Stomach (tissue), 19 donors: ENCODE measurements at places on chromosomes 5 and 9. TPM values are rescaled to one million over a fixed set of nuclear protein-coding genes. Genes with fewer than 3 reads are reported as not detected.

The DENND4C gene
- 63.5 TPM for total RNA-seq

The CD72 gene
- total RNA-seq, result not detected

DNA sequence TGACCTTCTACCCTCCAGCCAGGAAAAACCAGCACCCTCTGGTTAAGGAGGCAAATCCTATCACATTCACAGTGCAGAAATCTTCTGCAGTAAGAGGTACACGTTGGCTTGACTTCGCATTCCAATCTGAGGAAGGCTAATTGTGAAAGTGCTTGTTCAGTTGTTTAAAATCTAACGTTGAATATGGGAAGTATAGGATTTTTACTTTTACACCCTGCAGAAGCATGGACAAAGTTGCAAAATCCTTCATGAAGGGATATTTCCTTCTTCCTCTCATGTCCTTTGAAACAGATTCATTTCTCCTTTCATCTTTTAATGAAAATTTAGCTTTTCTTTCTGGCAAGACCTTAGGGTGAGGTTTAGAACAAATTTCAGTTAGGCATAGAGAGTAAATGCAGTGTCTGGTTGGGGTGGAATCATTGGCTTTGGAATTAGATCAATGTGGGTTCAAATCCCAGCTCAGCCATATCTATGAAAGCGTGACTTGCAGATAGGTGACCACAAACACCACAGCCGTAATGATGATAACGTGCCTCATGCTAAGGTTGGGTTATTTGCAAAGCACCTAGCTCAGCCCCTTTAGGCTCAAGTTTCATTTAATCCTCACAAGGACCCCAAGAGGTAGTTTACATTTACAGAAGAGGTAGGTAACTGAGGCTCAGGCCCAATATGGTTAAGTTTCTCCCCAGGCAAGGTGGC is 42.2 kb upstream of the C5orf58 start:
- DNase-seq, result no peak
- H3K27me3 ChIP-seq, result peaks cover 4% of the 10 kb centered on the region
- H3K27ac ChIP-seq, result no peak overlapping the region
- H3K4me3 ChIP-seq, result no peak overlapping the region

The ACSL6 gene
- total RNA-seq, result not detected

The CCNI2 gene
- total RNA-seq, result not detected

DNA sequence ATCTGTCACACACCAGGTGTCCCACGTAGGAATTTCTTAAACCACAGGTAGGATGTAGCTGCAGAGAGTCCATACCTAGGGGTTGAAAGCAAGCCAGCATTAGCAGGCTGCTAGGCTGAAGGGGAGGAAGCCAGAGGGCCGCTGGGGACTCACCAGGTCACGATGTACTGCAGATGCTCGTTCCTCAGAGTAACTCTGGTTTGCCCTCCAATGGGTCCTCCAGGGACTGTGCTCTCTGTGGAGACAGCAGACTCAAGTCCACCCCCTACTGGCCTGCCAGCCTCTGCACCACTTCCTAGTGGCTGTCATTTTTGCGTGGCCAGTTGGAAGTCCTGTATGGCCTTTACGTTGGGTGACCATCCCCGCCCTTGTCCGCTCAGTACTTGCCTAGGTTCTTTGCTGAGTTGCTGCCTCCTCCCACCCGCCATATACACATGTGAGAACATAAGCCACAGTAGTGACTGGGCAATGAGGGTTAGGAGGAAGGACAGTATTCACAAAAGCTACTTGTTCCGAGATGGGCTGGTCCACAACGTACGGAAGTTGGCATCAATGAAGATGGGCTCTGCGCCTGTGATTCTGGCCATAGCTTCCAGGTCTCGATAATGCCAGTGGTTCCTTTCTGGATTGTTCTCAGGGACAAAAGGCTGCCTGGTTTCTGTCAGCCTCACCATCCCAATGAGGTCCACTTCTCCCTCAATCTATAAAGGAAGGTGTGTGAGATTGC is 4.1 kb downstream of the RPL7A start:
- no peak for DNase-seq
- H3K27me3 ChIP-seq, result no peaks in the 10 kb centered on the region
- no peak overlapping the region for H3K27ac ChIP-seq
- H3K36me3 ChIP-seq, result peaks cover 55% of the 10 kb centered on the region
- peaks cover 48% of the 10 kb centered on the region for H3K4me1 ChIP-seq
- no peak overlapping the region for H3K4me3 ChIP-seq

- DNase-seq, result no peak
- H3K4me1 ChIP-seq, result no peaks in the 10 kb centered on the region
- no peak overlapping the region for H3K4me3 ChIP-seq
- H3K27ac ChIP-seq, result no peak overlapping the region
Measured at GRCh38 chr5:65440456-65440855, 41.3 kb downstream of the ADAMTS6 start.

- no peaks in the 10 kb centered on the region for H3K36me3 ChIP-seq
- no peak overlapping the region for H3K4me3 ChIP-seq
- no peaks in the 10 kb centered on the region for H3K27me3 ChIP-seq
- no peaks in the 10 kb centered on the region for H3K4me1 ChIP-seq
- no peak overlapping the region for H3K27ac ChIP-seq
Measured at GRCh38 chr9:114278881-114279570, 43.9 kb upstream of the ORM1 start.

DNA sequence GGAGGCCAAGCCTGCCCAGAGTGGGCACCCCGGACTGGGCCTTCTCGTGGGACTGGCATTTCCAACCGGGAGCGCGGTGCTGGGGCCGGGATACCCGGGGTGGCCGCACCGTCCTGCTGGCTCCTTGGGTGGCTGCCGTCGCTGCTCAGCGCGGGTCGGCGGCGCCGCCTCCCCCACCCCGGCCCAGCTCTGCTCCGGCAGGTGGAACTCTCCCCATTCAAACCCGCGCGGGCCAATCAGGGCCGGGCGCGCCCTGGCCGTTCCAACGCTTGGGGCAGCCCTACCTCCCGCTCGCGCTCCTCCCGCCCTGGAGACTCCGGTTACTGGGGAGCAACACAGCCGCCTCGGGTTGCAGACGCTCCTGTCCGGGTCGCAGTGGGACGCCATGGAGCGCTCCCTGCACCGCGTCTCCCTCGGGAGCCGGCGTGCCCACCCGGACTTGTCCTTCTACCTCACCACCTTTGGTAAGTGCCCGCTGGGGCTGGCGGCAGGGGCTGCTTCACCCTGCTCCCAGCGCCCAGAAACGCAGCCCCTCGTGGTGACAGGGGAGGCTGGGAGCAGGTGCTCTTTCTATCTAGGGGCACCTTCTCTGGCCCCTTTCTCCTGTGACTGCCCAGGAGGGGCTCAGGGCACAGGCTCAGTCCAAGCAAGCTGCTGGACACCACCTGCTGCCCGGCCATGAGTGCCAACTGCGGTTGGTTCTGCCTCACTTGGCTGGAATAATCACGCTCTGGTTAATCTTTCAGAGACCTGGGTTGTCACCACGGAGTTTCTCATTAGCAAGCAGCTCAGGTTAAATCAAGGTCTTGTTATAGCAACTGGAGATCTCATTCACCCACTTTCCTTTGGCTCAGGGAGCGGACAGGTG is at the start of gene RGS3:
RGS3 (plus strand) TSS at position 310 of the 868 bp plus-strand sequence; CDS start at position 386, 76 bp downstream.
- H3K27ac ChIP-seq, result peak within 1 kb of the TSS; percentile 85
- DNase-seq, result peak; percentile 84
- no peaks in the 10 kb centered on the region for H3K36me3 ChIP-seq
- peak within 1 kb of the TSS; percentile 63 for H3K4me3 ChIP-seq
- no peaks in the 10 kb centered on the region for H3K27me3 ChIP-seq
- H3K4me1 ChIP-seq, result no peaks in the 10 kb centered on the region

- no peak overlapping the region for H3K4me3 ChIP-seq
- no peaks in the 10 kb centered on the region for H3K36me3 ChIP-seq
- H3K27ac ChIP-seq, result no peak overlapping the region
- H3K27me3 ChIP-seq, result no peaks in the 10 kb centered on the region
Measured at GRCh38 chr9:35820076-35820475, 5.2 kb upstream of the HINT2 start.

The TNFSF15 gene
- 12.3 TPM for total RNA-seq

DNA sequence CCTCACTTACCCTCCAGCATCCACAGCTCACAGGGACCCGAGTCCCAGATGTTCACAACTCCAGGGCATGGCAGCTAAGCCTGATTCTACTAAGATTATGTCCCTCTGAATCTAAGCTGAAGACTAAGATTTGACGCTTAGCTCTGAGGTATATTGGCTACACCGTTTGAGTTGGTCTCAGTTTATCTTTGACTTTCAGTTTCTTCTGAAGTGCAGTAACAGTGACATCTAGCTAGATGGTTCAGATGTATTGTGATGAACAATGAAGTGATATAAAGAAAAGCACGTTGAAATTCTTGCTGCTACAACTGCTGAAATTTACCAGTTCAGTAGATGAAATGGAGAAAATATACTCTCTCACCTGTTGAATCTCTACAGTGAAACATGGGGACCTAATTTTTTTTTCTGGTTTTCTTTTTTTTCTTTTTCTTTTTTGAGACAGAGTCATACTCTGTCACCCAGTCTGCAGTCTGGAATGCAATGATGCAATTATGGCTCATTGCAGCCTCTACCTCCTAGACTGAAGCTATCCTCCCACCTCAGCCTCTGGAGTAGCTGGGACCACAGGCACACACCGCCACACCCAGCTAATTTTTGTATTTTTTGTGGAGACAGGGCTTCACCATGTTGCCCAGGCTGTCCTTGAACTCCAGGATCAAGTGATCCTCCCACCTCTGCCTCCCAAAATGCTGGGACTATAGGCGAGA is 15.7 kb downstream of the RFK start:
- H3K27ac ChIP-seq, result no peak overlapping the region
- no peak overlapping the region for H3K4me3 ChIP-seq
- no peak for DNase-seq

- H3K36me3 ChIP-seq, result no peaks in the 10 kb centered on the region
- no peak overlapping the region for H3K27ac ChIP-seq
- H3K27me3 ChIP-seq, result peaks cover 9% of the 10 kb centered on the region
- H3K4me3 ChIP-seq, result no peak overlapping the region
Measured at GRCh38 chr9:133261103-133261752, 13.8 kb downstream of the ABO start.

GRCh38 chr5:150172556-150172955 is 6.0 kb downstream of the CDX1 start:
- no peak overlapping the region for H3K27ac ChIP-seq
- no peaks in the 10 kb centered on the region for H3K4me1 ChIP-seq
- no peak for DNase-seq
- H3K36me3 ChIP-seq, result no peaks in the 10 kb centered on the region

DNA sequence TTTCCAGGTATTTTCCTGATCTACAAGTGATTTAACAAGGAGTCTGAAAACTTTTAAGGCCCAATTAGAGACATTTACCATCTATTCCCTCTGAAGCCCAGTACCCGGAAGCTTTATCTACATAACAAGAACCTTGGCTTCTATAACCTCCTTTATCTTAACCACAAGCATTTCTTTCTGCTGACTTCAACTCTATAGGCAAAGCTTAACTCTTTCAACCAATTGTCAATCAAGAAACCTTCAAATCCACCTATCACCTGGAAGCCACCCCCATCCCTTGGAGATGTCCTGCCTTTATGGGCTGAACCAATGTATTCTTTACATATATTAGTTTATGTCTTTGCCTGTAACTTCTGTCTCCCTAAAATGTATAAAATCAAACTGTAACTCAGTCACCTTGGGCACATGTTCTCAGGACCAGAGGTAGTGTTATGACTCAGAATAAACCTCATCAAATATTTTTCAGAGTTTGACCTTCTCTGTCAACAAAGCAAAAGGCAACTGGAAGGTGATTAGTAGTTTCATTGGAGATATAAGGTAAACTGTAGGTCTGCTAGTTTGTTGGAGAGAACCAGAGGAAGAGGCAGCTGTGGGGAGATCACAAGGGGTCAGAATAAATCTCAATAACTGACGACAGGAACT is 13.0 kb upstream of the RIMOC1 start:
- DNase-seq, result peak; percentile 22
- H3K4me3 ChIP-seq, result no peak overlapping the region
- no peaks in the 10 kb centered on the region for H3K27me3 ChIP-seq
- H3K36me3 ChIP-seq, result no peaks in the 10 kb centered on the region
- H3K4me1 ChIP-seq, result no peaks in the 10 kb centered on the region
- H3K27ac ChIP-seq, result no peak overlapping the region

The TMOD1 gene
- 9.6 TPM for total RNA-seq

- H3K4me3 ChIP-seq, result no peak overlapping the region
- no peak overlapping the region for H3K27ac ChIP-seq
- no peaks in the 10 kb centered on the region for H3K36me3 ChIP-seq
Measured at GRCh38 chr9:121998513-121999049, 94.5 kb downstream of the TTLL11 start.

The NUTM2F gene
- not detected for total RNA-seq

- H3K27ac ChIP-seq, result no peak overlapping the region
- no peaks in the 10 kb centered on the region for H3K4me1 ChIP-seq
- no peaks in the 10 kb centered on the region for H3K27me3 ChIP-seq
- no peak overlapping the region for H3K4me3 ChIP-seq
- DNase-seq, result no peak
- no peaks in the 10 kb centered on the region for H3K36me3 ChIP-seq
Measured at GRCh38 chr5:7488734-7489133, 92.8 kb downstream of the ADCY2 start.

The GABBR2 gene
- total RNA-seq, result not detected

The DDX41 gene
- total RNA-seq, result 162 TPM

GRCh38 chr5:75660678-75661465 is 49.6 kb downstream of the ANKDD1B start:
- no peak overlapping the region for H3K4me3 ChIP-seq
- no peak for DNase-seq
- no peaks in the 10 kb centered on the region for H3K27me3 ChIP-seq
- H3K27ac ChIP-seq, result no peak overlapping the region
- H3K4me1 ChIP-seq, result peaks cover 3% of the 10 kb centered on the region
- no peaks in the 10 kb centered on the region for H3K36me3 ChIP-seq
